NCI-H1417 treated with DMSO at 0.1 percent for 48 hours (cell line): ENCODE measurements at places on chromosomes 13 and 19.

DNA sequence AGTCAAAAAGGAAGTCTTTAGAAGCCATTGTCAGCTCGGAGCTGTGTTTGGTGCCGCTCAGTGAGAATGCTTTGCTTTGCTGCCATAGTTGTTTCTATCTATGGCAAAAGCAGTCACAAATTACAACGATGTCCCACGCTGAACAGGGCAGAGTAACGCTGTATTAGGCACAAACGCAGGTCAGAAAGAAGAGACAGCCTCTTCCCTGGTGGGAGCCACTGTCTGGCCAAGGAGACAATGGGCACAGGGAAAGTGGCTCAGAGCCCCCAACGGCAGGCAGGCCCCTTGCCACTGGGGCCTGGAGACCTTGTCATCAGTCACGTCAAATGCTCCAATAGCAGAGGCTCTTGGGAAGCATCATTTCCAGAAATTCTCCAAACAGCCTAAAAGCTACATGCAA, 244.2 kb downstream of the TEX29 start:
- no peak for DNase-seq

DNA sequence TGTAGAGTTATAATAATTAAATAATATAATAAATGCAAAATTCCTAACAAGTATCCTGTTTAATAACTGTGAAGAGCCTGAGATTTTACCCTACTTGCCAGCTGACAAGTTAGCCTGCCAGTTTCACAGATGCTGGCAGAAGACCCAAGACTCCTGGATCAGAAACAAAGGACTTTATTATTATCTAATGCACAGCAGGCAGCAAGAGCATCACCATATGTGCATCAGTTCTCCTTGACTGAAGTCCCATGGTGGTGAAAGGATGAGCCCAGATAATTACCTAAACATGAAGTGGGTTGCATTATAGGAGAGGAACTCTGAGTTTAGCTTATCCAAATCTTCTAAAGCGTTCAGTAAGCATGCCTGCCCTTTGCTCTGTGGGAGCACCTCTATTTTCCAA, 39.1 kb upstream of the MTIF3 start:
- no peak for DNase-seq

GRCh38 chr13:20170921-20171320, 10.1 kb upstream of the GJA3 start:
- DNase-seq = no peak

DNA sequence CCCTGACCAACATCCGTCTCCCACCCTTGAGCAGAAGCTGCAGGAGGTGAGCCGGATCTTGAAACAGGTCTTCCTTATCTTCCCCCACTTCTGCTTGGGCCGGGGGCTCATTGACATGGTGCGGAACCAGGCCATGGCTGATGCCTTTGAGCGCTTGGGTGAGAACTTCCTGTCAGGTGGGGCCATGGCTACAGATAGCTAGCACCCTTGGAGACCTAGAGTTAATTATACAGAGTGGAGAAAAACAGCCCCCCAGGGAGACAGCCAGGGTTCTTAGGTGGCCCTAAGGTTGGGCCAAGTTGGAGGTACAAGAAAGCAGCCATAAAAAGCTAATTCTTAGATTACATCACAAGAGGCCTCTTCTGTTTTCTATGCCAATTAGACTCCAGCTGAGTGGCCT, 8.9 kb upstream of the ARHGAP45 start:
- DNase-seq = no peak

- DNase-seq = no peak
Observed at GRCh38 chr19:15495151-15495550, 13.2 kb upstream of the CYP4F22 start.

- DNase-seq = peak; percentile 19
Observed at GRCh38 chr13:90868321-90868920, 479.1 kb upstream of the MIR17HG start.
